ENCODE measurements at places on chromosomes 3 and 15.

- DNase-seq = peak; percentile 62
Measured at GRCh38 chr3:3799173-3800079, at the start of gene LRRN1. LRRN1 (plus strand) TSS chr3:3799431; CDS start chr3:3844642, 45,211 bp downstream.

GRCh38 chr15:95557226-95558046 lies 773.1 kb upstream of the NR2F2 start:
- DNase-seq = no peak

DNA sequence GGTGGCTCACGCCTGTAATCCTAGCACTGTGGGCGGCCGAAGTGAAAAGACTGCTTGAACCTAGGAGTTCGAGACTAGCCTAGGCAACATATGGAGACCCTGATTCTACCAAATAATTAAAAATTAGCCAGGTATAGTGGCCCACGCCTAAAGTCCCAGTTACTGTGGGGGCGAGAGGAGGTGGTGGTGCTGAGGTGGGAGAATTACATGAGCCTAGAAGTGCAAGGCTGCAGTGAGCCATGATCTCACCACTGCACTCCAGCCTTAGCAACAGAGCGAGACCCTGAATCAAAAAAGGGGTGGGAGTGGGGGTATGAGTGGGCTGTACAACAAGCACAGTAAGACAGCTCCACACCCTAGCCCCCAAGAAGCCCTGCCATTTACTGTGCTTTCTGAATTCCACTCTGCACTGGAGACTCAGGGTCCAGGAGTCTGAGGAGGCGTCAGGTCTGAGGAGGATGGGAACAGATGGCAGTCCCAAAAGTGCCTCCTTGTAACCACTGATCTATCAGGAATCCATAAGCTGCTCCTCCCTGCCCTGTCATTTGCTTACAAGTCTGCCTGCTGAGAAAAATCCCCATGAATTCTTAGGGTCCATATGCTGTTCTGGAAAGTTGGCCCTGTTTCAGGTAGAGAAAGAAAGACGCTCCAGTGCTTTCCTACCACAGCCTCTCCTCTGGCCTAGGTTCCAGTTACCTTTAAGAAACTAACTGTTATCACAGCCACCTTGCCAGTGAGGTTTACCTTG lies 171.1 kb downstream of the MAGI1 start:
- no peak for DNase-seq

DNA sequence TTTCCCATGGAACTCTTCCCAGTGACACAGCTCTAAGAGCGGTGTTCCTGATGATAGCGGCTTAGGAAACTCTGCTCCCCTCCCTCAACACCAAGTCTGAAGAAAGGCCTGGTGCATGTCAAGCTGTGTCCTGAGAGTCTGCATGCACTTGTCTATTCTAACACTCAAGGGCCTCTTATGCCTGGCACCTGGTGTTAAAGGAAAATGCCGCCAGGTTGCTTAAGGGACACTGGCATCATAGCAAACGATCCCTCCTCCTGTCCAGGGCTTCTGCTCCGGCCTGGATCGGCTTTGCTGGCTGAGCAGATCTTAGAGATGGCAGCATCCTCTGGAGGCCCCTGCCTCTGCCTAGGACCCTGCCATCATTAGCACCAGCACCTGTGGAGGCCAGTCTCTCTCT lies 121.7 kb downstream of the MEGF11 start:
- DNase-seq = no peak
